ENCODE measurements at places on chromosomes 4 and X.

- no peak for DNase-seq
Measured at GRCh38 chr4:31366041-31366440, 645.9 kb downstream of the PCDH7 start.

DNA sequence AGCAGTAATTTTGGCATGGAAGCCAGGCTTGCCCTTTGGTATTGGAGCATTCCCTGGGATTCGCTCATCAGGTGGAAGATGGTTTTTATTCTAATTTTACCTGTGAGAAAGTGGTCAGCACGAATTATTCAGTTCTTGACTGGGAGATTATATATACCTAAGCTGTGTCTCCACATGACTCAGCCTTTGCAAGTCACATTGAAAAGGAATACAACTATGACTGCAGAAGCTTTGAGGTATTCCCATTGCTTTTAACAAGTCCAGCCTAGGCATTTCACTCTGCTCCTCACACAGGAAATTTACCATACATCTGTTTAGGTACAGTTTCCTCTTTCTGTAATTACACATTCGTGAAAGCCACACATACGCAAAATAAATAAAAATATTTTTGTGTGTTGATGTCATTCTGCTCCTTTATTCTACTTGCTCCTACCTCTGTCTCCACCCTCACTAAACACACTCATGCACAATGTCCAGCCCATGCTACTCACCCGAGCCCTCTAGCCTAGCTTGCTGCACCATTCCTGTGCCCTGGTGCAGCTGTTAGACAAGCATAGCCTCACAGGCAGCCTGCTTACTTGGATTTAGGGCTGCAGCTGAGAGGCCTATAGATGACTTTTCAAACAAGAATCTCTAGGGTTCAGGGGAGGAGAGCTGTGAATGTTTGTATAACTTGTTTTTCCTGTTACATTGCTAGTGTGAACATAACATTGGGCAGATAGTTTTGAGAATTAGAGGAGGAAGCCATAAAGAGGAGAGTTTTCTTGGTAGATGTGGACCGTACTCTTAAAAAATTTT lies 504.4 kb upstream of the FAT1 start:
- no peak for DNase-seq

GRCh38 chrX:105697984-105698781 lies 124.2 kb upstream of the NRK start:
- DNase-seq: no peak

DNA sequence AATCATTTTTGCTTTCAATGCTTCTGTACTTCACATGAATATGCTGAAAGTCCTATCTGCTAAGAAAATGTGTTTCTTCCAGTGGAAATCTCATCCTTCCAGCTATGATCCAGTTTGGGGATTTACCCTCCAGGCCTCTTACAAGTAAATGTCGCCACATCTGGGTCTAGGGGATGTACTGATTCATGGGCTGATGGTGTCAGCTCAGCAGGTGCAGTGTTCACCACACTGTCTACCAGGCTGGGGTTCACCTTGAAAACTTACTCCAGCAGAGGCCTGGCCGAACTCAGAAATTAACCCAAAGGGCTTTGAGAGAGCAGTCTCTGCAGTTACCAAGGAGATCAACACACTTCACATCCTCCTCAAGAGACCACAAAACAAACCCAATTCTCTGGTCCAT lies 154.3 kb downstream of the TSPAN5 start:
- no peak for DNase-seq

DNA sequence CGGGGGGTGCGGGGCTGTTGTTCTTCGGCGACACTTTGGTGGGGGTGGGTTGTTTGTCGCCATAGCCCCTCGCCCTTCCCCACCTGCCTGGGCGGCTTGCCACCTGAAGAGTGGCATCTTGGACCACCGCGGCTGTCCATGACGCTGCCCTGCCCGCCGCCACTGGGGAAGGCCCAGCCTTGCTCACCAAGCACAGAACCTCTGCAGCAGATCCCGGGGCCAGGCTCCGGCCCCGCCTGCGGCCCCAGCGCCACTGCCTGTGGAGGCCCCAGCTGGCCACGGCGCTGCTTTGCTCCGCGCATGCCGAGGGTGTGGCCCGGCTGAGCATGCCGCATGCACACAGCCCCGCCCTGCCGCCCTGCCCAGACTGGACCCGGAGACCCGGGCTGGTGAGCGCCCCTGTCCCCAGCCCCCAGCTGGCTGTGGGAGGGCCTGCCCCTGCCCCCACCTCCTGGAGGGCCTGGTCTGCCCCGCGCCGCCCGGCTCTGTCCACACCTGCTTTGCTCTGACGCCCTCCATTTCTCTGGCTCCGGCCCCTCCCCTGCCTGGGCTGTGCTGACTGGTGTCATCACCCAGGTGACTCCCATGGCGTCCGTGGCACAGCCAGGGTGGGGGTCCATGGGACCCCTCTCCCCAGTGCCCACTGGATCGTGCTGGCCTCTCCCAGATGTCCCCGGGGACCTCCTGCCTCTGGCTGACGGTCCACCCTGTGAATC lies 5.3 kb downstream of the NAT8L start:
- DNase-seq: no peak

- no peak for DNase-seq
Measured at GRCh38 chr4:153181700-153182099, 22.5 kb upstream of the TRIM2 start.

- no peak for DNase-seq
Measured at GRCh38 chr4:90025248-90025647, 101.9 kb upstream of the CCSER1 start.

All from activated T-cell treated with anti-CD3 and anti-CD28 coated beads for 48 hours (primary cell).